H1 (cell line): ENCODE measurements at places on chromosomes 4 and X.

DNA sequence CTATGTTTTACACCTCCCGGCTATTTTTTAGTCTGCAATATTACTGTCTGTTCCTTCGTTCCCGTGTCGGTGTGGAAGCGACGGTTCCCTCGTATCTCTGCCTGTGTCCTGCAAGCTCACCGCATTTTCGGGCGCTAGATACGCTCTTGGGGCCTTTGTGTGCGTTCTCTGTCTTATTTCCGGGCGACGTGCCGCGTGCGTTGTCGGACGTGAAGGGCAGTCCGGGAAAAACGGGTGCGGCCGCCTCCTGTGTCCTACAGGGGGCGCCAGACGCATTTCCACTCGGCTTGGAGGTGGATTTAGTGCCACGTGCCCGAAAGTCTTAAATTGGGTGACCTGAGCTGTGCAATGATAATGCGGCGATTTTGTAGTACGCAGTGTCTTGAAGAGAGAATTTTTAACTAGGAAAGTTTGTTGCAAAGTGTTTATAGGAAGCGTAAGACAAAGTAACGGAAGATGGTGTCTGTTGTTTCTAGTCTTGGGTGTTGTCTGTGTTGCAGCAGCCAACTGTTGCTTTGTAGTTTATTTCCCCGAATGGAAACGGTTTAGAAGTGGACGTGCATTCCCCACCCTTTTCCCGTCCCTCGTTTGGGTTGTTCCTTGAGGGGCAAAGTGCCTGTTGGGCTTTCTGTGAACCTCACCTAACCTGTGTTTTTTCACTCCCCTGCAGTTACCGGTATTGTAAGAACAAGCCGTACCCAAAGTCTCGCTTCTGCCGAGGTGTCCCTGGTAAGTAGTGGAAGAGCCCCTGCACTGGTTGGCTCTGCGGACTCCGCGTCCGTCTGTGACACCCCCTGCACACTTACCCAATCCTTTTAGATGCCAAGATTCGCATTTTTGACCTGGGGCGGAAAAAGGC is 720 bp downstream of the RPL10 start:
- no peak for DNase-seq

- no peak for DNase-seq
Observed at GRCh38 chr4:148926276-148927260, 484.4 kb upstream of the NR3C2 start.

GRCh38 chr4:103054030-103054429 is 22.5 kb downstream of the SLC9B2 start:
- no peak for DNase-seq

DNA sequence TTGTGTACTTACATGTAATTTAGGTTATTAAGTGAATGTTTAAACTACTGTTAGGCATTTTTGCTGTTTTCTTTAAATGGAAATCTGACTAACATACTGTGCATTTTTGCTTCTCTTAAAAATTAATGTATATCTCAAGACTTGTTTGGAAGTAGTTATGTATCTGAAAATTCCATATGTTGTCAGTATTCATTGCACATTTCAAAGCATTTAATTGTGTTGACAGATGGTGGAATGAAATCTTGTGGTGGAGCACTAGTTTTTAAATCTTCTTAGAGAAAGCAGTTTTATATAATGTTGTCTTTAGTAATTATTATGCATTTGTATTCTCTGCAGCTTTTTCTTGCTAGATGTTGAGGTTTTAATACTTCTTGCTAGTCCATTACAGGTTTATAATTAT is 71.5 kb upstream of the MSANTD1 start:
- no peak for DNase-seq

DNA sequence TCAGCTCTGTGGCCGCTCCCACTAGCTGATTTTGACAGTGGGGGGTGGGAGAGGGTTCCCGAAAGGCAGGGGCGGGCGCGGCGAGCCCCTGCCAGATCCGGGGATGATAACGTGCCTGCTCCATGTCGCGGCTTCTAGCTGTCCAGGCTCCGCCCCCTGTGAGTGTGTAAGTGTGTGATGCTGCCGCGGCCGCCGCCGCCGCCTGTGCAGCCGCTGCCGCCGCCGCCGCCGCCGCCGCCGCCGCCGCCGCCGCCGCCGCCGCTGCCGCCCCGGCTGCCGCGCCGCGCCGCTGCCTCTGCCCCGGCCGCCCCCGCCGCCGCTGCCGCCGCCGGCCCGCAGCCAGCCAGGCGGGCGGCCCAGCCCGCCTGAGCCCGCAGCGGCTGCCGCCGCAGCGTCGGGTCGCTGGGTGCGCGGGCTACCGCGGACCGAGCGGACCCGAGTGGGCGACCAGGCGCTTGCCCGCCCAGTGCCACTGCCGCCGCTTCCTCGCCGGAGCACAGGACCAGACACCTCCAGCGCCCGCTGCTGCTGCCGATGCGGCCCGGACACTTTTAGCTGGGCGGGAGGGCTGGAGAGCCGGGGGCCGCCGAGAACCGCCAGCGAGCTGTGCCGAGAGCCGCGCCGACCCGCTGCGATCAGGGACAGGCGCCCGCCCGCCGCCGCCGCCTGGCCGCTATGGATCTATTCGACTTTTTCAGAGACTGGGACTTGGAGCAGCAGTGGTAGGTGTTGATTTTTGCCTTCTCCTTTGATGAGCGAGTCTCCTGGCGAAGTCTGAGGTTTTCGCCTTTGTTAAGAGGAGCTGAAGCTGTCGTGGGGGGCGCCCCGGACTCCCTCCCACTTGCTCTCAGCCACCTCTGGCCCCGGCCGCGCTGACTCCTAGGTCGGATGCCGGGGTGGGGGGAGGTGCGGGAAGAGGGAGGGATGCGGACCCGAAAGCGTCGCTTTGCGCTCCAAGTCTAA is at the start of gene AFF2:
TSS of gene AFF2 (plus strand) at position 195 of the 963 bp plus-strand sequence. CDS start at position 676, 481 bp downstream.
- peak; percentile 58 for DNase-seq

- no peak for DNase-seq
Observed at GRCh38 chr4:60884587-60884986, 315.5 kb upstream of the ADGRL3 start.

DNA sequence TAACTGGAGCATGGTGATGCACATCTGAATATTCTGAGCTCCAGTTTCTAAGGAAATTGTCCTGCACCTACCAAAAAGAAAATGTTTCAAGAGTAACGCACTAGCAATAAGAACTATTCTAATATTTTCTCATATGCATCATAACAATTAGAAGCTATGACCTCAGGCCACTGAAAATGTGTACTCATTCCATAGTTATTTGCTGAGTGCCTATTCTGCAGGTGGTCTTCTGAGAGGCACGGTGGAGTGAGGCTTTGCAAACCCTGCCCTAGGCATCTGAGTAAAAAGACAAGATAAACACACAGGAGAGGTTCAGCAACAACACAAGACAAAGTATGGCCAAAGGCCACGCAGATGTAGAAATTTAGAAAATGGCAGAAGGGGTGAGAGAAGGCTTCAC is 23.7 kb downstream of the SLC10A6 start:
- no peak for DNase-seq

DNA sequence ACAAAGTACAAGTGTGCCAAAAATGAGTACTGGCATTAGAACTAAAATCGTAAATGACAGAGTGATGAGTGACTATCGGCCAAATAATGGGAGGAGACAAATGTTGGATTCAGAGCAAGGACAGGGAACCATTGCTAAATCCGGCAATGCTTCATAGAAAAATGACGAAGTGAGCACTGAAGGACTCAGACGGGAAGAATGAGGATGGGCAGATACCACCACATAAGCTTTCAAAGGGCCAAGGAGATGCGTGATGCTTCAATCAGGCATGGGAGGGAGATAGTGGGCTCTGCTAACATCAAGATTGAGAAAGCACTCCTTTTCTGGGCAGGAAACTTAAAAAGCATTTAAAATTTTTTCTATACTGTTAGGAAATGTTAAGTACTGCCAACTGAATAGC is 21.6 kb downstream of the RBBP7 start:
- no peak for DNase-seq
